ENCODE measurements at places on chromosomes 6 and 20.

DNA sequence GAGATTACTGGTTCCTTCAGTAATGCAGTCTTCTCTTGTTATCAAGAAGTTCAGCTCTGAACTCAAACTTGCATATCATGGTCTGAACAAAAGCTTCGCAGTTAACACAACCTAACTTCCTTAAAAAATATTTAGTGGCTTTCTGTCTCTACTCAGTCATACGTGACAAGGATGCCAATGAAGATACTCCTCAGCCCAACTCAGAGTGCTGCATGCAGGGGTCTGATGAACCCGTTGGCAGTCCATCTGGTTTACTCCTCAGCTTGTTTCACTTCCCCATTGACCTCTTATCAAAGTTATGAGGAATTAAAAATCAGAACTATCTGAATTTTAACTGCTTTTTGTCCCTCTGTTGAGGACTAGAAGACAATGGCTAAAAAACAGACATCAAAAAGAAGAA, 56.6 kb upstream of the RIN2 start:
- DNase-seq, result no peak

DNA sequence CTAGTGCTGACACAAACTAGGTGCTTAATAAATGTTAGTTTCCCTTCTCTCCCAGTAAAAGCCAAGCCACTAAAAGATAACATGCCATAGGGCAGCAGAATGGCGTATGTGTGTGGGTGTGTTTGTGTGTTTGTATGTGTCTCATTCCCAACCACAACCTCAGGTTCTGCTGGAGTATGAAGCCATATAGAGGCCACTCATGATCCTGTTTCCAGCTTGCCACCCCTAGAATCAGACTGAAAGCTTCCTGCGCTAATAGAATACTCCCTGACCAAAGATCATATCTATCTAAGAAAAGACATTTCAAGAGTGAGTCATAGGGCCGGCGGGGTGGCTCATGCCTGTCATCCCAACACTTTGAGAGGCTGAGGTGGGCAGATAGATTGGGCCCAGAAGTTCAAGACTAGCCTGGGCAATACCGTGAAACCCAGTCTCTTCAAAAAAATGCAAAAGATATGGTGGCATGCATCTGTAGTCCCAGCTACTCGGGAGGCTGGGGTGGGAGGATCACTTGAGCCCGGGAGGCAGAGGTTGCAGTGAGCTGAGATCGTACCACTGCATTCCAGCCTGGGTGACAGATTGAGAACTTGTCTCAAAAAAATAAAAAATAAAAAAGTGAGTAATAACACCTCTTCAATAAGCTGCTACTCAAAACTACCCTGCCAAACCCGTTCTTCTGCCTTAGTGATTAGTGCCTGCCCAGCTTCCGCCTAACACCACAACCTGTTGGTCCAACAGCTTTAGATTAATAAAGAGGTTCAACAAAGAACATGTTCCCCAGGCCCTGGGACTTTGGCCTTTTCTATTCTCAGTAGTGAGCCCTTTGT, 11.8 kb upstream of the SNRPC start:
- no peak for DNase-seq

DNA sequence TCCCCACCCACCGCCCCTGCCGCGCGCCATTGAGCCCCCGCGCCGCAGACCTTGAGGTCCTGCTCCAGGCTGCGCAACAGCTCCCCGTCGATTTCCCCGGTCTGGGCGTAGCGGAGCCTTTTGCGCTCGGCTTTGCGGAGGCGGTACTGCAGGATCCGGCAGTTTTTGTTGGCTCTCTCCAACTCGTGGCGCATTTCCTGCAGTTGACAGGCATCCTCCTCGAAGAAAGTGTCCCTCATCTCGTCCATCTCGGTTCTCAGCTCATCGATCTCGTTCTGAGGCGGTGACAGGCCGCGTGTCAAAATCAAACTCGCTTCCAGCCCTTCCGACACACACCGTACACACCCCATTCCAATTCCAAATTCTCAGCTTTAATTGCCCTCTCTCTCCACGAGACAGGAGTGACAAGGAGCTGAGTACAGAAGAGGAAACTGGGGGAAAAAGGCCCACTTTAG, 4.3 kb downstream of the MTCL3 start:
- DNase-seq, result no peak

GRCh38 chr6:111057074-111057752, 30.1 kb upstream of the SLC16A10 start:
- DNase-seq, result no peak

- no peak for DNase-seq
These were observed 229.1 kb upstream of the FLRT3 start for GRCh38 chr20:14566505-14566904.

DNA sequence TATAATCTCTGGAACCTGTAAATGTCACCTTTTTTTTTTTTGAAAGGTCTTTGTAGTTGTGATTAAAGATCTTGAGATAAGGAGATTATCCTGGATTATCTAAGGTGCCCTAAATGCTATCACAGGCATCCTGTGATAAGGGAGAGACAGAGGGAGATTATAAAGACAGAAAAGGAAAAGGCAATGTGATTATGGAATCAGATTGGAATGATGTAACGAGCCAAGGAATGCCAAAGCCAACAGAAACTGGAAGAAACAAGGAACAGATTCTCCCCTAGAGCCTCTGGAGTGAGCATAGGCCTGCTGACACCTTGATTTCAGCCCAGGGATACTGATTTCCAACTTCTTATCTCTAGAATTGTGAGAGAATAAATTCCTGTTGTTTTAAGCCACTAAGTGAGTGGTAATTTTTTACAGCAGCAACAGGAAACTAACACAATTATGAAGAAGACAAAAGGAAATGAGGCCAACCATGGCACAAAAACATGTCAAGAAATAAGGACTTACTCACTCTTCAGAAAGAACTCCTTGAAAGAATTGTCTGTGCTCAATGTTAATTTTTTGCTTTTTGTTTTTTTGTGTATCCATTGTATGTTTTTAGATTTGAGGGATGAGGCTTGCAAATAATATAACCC, 82.7 kb downstream of the CFAP61 start:
- no peak for DNase-seq

- DNase-seq, result no peak
These were observed 393.6 kb upstream of the JAG1 start for GRCh38 chr20:11067359-11067758.

- DNase-seq, result no peak
These were observed 24.0 kb upstream of the PPP1R3G start for GRCh38 chr6:5061152-5061551.

DNA sequence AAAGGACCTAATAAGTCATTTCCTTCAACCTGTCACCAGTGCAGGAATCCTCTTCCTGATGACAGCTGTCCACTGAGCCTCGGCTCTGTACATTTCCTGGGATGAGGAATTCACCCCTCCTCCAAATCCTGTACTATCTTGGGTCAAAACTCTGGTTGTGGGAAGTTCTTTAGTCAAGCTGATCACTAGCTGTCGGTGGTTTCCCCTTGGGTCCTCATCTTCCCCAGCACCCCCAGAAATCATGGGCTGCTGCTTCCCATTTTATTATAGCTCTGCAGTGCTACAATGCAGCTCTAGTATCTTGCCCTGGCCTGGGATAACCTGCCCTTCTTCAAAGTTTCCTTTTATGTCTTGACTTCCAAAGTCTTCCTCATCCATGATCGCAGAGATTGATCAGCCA, 14.6 kb upstream of the ADA start:
- no peak for DNase-seq

GRCh38 chr20:50572938-50573777, 63.0 kb downstream of the PTPN1 start:
- no peak for DNase-seq

- DNase-seq, result no peak
These were observed 419.6 kb upstream of the MARCKS start for GRCh38 chr6:113437566-113437965.

All from NK-92 treated with Interleukin-12 subunit alpha and Interleukin-12 subunit beta, amount 100 ng/mL, for 24 hours (cell line).